T-helper 9 cell (primary cell): ENCODE measurements at places on chromosomes 12 and 14.

- DNase-seq = no peak
These were observed 79.7 kb upstream of the SFSWAP start for GRCh38 chr12:131631230-131631629.

- DNase-seq = no peak
These were observed 7.7 kb upstream of the SLC24A4 start for GRCh38 chr14:92315050-92315805.

DNA sequence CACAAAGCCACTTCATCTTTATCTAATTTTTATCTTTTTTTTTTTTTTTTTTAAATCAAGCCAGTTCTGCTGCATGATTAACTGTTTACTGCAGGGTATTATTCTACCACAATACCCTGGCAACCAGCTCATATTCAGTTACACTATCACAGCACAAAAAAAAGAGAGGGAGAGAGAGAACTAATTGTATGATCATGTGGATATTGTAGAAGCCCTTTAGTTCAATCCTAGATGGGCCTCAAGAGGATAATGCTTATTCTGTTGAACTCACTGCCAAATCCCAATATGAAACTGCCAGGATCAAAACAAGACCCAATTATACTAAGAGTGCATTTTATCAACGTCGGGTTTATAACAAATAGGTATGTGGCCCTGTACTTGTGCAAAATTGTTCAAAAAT, 51.5 kb downstream of the MED13L start:
- no peak for DNase-seq

DNA sequence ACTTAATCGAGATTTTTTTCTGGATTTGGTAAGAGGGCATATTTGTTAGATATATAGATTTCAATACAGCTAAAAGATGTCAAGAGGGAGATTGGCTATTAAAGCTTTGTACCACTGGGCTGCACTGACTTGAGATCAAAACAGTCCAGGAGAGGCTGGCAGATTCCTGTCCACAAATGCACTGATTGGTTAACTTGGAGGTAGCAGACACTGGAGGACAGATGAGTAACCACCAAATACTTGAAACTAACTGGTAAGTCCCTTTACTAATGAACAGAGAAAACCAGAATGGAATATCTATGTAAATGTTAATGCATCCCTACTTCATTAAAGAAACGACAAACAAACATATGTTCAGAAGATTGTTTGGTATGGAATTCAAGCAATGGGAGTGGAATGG, 416.6 kb downstream of the LRIG3 start:
- no peak for DNase-seq

DNA sequence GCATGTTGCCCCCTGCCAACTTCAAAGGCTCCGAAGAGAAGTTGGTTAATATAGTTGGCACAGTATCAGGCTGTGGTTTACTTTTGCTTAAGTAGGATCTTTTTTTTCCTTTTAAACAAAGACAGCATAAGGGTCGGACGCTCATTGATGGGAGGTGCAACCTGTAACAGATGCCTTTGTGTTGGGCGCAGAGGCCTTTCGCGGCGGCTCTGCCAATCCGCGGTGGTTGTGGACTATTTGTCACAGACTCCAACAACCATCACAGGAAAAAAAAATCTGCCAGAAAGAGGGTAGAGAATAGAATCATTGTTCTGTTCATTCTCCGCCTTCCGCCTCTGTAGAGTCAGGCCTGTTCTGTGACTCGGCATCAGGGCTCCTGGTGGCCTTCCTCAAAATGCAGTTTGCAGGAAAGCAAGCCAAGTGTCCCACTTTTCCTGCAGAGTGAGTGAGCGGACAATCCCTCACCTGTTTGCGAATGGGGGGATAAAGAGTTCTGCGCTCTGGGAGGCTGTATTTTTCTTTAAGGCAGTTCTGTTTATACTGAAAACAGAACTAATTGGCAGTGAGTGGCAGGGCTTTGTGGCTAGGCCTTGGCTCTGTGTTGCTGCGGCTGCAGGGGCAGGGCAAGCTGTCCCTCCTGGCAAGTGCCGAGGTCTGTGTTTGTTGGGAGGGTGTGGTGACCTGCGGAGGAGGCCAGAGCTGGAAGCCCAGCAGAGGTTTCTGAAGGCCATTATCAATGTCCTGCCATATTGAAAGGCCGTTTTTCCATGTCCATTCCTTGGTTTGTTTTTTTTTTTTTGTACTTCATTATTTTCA, 83.0 kb upstream of the PIWIL1 start:
- DNase-seq = no peak

DNA sequence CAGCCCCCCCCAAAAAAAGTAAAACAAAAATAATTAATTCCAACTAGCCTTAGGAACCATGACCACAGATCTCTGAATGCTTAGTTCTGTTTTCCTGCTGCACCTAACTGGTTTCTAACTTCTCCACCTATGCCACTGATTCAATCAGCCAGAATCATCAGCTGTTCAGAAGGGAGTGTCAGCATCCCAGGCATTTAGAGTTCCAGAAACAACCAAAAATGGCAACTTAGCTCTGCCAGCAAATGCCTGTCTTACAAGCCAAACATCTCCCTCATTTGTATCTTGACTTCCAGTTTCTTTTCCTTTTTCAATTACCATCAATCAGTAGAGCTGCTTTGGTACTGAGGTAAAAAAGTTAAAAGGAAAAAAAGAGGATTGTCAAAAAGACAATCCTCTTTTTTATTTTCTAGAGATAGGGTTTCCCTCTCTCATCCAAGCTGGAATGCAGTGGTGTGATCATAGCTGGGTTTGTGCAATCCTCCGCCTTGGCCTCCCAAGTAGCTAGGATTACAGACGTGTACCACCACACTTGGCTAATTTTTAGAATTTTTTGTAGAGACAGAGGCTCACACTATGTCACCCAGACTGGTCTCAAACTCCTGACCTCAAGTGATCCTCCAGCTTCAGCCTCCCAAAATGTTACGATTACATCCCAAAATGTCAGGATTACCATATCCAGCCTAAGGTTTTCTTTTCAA, 45.2 kb upstream of the ISM2 start:
- no peak for DNase-seq

DNA sequence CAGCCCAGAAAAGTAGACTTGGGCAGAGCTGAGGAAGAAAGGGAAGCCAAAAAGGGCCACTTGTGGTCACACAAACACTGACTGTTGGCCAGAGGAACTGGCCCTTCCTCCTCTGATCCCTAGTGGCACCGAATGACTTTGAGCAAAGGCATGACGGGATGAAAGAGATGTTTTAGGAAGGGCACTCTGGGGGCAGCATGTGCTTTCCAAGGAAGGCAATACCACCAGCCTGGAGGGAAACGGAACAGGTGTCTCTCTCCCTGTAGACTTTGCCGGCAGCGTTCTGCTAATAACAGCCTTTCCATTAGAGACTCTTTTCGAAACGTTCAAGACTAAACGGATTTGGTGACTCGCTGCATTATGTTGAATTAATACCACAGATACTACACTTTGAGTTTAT, 12.3 kb upstream of the FBXO21 start:
- no peak for DNase-seq

DNA sequence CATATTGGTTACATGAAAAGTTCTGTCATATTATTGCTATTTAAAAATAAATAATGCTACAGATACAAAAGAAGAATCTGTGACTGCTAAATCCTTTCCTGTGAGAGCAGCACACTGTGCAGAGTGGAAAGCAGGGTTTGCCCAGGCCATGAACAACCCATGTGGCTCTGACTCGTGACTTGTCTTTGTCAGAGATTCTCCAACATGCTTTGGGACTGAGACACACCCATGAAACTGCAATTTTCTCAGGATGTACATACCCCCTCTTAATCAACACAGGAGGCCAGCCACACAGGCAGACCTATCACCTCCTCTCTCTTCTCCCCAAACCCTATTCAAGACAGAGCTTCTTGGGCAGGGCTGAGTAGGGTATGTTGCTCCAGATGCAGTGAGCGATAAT, 96.8 kb upstream of the NTF3 start:
- DNase-seq = no peak

DNA sequence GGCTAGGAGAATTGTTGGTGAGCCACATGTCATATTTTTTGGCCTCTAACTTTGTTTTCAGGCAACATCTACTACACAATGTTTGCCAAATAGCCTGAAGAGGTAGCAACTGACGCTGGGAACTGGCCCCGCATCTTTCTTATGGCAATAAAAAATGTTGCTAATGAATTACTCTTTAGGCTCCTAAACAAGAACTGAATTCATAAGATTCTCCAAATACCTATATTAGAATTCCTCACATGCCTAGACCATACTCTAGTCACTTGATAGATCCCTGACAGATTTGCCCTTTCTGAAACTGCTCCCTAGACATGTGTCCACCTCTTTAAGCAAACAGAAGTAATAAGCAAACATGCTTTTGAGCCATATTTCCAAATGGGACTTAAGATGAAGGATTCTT, 209.0 kb upstream of the ATXN7L3B start:
- no peak for DNase-seq

- DNase-seq = no peak
These were observed 14.0 kb downstream of the GIT2 start for GRCh38 chr12:109982210-109982609.

DNA sequence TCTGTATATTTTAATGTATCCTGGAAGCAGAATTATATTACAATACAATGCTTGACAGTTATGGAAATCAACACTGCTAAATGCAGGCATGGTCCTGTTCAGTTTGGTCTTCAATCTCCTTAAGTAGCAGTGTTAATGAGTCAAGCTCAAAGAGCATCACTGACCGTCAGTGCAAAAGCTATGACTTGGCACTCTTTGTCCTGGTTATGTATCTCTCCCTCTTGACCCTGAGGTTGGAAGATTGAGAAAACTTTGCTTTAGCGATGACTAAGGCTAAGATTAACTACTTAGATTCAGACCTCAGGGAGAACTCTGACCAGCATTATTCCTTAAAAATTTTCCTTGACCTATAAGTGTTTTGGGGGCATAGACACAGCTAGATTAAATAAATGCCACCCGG, 10.9 kb downstream of the CLEC7A start:
- DNase-seq = no peak

- no peak for DNase-seq
These were observed 34.2 kb upstream of the KICS2 start for GRCh38 chr12:64256166-64256800.

GRCh38 chr12:126936181-126936851, 1330.7 kb upstream of the TMEM132C start:
- DNase-seq = no peak

GRCh38 chr12:9869307-9870161, at the start of gene CLEC2B:
TSS of gene CLEC2B (minus strand) at chr12:9869354.
- no peak for DNase-seq

- no peak for DNase-seq
These were observed 51.8 kb downstream of the PELI2 start for GRCh38 chr14:56170028-56170427.

DNA sequence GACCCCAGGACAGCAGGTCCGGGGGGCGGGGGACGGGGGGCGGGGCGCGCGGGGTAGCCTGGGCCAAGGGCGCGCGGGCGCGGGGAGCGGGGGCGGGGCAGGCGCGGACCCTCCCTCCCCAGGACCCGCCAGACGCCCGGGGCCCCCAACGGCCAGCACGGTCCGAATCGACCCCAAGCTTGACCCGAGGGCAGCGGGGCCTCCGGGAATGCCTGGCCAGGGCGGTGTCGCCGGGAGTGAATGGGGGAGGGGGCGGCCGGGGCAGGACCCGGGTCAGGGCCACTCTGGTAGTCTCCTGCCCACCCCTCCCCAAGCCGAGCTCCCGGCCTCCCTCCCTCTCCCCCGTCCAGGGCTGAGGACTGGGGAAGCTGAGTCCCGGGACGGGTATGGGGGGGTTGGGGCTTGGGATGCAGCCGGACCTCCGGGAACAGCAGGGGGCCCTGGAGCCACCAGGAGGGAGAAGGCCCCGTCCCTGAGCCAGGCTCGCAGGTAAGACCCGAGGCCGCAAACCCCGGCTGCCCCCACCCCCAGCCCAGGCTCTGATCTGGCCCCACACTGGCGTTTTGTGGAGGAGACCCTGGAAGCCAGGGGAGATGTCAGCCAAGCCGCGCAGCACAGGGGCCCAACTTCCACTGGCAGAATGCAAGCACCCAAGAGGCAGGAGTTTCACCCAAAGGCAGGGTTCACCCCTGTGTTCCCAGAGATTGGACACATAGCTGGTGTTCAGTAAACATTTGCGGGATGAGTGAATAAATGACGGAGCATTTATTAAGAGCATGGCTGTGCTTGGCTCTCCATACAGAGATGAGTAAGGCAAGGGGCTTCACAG, 545 bp upstream of the GALNT9 start:
- DNase-seq = no peak

GRCh38 chr12:6647083-6647604, at the start of gene ACRBP:
TSS of gene ACRBP (minus strand) at chr12:6647432. CDS start at chr12:6647366, 66 bp downstream.
- DNase-seq = no peak

DNA sequence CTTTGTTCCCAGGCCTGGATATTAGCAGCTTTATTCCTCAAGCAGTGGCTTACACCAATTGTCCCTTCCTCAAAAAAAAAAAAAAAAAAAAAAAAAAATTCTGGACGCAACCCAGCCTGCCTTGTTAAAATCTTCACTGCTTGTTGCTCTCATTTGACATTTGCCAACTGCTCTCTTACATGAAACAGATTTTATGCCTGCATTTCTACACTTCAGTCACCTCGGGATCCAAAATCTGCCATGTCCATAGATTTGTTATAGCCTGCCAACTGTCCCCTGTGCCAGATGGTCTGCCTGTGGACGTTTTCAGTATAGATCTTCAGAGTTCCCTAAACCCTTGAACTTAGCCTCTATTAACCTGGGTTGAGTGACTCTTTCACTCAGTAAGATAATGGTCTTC, 651.5 kb downstream of the FSCB start:
- no peak for DNase-seq

GRCh38 chr12:54160089-54160488, 28.7 kb downstream of the SMUG1 start:
- DNase-seq = no peak

GRCh38 chr14:64844272-64844671, 35.4 kb downstream of the SPTB start:
- no peak for DNase-seq

DNA sequence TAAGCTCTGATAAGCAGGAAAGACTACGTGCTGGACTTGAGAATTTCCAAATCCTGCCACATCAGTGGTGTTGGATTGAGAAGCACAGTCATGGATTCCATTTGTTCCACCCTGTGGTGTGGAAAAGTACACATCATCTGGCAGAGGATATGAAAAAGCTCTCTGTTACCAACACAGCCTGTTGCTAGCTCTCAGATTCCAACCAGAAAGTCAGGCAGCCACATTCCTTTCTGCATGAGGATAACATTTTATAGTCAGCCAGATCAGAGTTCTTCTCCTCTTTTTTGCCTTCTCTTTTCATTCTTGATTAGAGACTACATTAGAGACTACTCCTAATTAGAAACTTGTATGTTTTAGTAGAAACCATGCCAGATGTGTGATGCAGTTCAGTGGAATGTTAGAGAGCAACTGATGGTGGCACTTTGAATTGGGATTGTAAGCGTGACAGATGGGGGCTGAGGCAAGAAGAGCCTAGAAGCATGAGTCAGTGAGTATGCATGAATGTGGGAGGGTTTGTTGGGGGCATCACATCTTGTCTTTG, 61.2 kb upstream of the STXBP6 start:
- DNase-seq = no peak

- DNase-seq = no peak
These were observed 138.7 kb downstream of the C12orf75 start for GRCh38 chr12:105469211-105469610.

- no peak for DNase-seq
These were observed at the start of gene IL31 for GRCh38 chr12:122174155-122174845. TSS of gene IL31 (minus strand) at chr12:122174221. CDS start at chr12:122174172, 49 bp downstream.

GRCh38 chr12:96078231-96079135, 43.1 kb upstream of the LTA4H start:
- no peak for DNase-seq

GRCh38 chr12:132360906-132361777, 31.8 kb upstream of the GALNT9 start:
- no peak for DNase-seq
